ENCODE measurements at places on chromosomes 1 and 21.

GRCh38 chr1:41906943-41907342 lies 11.8 kb downstream of the HIVEP3 start:
- DNase-seq = no peak

DNA sequence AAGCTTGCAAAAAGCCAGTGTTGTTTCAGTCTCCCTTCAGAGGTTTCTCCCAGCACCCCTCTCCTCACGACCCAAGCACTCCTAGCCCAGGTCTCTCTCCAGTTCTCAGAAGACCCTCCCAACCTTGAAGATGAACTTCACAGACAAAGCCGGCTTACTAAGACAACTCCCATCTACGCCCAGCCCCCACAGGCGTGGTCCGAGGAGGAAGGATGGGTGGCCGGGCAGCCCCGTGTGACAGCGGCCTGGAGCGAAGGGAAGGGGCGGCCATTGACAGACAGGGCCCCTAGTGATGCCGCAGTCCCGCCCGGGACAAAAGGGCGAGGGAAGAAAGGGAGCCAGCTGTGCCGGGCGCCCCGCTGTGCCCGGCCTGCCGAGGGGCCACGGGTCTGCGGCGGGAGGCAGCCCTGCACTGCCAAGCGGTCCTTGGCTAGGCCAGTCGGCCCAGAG lies 6.9 kb downstream of the PAX7 start:
- DNase-seq = no peak

DNA sequence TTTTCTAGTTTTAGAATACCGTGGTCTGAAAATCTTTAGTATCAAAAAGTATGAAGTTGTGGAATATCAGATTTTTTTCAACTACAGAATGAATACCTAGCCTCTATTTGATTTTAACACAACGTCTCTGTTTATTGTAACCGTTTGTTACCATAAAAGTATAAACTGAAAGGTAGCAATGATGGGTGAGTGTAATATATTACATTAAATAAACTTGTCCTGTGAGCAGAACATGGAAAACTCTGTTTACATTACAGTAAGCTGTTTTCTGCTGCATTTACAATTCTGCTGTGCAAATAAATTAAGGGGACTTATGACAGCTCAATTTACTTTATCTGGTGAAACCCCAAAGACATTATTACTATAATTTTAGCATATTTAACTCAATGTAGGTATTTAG lies 62.5 kb downstream of the CHRM3 start:
- DNase-seq = no peak

GRCh38 chr1:77421504-77422233 lies 139.8 kb downstream of the AK5 start:
- no peak for DNase-seq

DNA sequence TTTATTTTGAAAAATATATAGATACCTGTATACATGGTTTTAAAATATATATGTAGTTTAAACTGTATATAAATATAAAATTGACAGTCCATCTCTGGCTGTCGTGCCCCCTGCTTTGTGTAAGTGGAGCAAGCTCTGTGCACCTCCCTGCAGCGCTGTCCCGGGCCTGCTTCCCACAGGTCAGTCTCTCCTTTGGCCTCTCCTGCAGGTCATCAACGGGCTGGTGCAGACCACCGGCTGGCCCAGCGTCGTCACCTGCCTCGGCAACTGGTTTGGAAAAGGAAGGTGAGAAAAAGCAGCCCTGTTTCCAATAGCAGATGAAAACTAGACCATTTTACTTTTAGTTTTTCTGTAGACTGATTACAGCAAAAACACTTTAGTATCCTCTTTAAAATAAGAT lies 28.5 kb downstream of the SLC37A1 start:
- no peak for DNase-seq

- DNase-seq = peak; percentile 56
Observed at GRCh38 chr1:117606649-117607430, 992 bp downstream of the TENT5C start.

- DNase-seq = no peak
Observed at GRCh38 chr1:46210561-46210960, 7.4 kb downstream of the LURAP1 start.

DNA sequence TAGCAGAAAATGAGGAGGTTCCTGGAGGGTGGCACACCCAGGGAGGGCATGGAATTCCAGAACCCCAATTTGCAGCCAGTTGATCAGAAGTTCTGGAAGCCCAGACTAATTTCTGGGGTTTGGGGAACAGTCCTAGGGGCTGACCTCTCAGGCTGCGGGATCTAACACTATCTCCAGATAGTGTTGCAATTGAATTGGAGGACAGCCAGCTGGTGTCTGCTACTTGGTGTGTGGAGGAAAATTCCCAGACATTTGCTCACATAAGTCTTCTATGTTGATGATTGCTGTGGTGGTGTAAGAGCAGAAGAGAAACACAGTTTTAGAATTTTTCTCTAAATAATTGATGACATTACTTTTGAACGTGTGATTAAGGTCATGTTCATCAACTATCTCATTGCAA lies 154.3 kb upstream of the RNPC3 start:
- DNase-seq = peak; percentile 38

DNA sequence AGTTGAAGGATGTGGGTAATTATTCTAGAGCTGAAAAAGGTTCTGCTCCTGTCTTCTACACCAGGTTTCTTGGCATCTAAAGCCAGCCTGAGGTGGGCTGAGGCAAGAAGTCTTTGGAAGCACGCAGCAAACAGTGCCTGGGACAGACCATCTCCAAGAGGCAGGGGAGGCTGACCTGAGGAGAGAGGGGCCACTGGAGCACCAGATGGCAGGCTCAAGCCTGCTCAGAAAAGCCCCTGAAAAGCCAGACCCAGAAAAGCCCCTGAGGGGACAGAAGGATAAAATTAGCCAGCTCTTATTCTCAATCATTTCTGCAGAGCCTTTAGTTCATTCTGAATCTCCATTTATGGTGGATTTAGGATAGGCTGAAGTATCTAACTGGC lies 17.1 kb downstream of the FCRL4 start:
- no peak for DNase-seq

DNA sequence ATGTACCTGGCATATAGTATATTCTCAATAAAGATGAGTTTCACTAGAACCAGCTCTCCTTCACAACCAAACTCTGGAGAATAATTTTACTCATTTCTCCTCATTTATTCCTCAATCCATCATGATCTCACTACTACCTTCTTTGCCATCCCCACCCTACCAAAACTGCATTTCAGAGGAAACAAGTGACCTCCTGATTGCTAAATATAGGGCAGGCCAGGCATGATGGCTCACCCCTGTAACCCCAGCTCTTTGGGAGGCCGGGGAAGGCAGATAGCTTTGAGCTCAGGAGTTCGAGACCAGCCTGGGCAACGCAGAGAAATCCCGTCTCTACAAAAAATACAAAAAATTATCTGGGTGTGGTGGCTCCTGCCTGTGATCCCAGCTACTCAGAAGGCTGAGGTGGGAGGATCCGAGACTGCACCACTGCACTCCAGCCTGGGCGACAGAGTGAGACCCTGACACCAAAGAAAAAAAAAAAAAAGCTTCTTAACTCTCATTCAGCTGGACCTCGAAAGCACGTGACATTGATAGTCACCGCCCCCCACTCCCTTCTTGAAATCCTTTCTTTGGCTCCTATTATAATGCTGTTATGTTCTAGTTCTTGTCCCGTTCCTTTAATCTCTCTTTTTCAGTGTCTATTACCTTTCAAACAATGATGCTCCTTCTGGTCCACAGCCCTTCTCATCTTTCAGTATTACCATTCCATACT lies 2.1 kb downstream of the TESK2 start:
- DNase-seq = no peak

GRCh38 chr1:29883986-29884385 lies 647.7 kb downstream of the PTPRU start:
- no peak for DNase-seq

DNA sequence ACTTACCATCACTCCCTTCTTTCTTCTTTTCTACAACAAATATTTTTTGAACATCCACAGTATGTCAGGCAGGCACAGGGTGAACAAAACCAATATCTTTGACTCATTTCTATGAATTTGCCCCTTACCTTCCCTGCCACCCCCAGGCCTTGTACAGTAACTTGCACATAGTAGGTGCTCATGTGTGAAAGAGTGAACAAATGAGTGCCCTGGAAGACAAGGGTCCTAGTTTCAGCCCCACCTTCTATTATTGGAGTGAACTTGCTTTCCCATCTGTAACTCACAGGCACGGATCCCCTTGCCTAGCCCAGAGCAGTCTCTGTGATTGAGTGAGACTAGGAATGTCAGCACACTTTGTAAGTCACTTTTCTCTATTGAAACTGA lies 12.8 kb downstream of the ZDHHC18 start:
- no peak for DNase-seq

- DNase-seq = no peak
Observed at GRCh38 chr1:107323784-107324183, 182.9 kb downstream of the NTNG1 start.

- peak; percentile 80 for DNase-seq
Observed at GRCh38 chr1:99481391-99481996, 164.4 kb upstream of the PALMD start.

DNA sequence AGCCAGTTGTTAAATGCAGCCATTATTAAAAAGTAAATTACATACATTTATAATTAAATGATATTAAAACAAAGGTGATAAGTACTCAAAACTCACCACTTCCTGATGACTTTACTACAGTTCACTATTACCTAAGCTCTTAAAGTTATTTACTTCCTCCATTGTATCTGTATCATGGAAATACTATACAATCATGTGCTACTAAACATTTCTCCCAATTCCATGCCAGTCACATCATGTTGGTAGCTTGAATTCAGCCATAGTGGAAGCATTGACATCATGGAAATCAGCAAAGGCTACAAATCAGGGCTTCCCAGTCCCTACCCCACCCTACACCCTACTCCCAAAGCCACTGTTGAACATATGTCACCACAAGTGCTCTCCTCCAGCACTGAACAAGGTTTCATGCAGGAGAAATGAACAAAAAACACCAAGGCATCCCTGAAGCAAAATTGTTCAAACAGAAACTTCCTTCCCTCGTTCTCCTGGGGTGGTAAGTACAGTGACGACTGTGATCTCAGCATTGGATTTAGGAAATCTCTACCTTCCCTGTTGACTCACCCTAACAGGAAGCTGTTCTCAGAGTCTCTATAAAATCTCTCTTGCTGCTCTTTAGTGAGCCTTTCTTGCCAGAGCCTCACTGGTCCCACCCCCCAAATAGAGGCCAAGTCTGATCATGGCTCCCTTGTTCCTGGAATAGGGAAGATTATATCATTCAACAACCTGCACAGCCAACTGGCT lies 12.7 kb downstream of the VSIG8 start:
- DNase-seq = peak; percentile 75

DNA sequence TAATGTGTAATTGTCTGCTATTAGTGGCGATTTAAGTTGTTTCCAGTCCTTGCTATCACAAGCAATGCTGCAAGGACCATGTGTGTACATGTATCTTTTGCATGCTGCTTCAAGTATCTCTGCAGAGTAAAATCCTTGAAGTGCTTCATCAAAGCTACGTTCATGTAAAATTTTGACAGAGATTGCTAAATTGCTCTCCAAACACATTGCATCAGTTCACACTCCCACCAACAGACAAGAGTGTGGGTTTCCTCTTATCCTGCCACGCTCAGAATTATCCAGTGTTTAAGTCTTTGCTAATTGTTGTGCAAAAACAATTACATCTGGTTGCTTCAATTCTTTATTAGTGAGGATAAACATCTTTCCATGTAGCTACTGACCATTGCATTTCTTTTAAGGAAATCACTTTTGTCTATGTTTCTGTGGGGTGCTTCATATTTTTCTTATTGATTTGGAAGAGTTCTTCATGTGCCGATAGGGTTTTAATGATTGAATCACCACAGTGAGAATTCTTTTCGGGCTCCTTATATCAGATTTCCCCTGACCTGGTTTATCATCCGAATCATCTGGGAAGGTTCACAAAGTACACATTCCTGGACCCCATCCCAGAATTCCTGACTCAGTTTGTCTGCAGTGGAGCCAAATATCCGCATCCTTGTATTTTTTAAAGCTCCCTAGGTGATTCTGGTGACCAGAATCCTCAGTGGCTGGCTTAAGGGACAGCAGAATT lies 56.3 kb upstream of the GALNT2 start:
- DNase-seq = no peak
